ENCODE measurements at places on chromosomes 6 and 20. TPM values are rescaled to one million over a fixed set of nuclear protein-coding genes. Genes with fewer than 3 reads are reported as not detected.

The RUNX2 gene
- total RNA-seq = 34.9 TPM

The MAK gene
- total RNA-seq = 0.87 TPM

The OXT gene
- total RNA-seq = not detected

The PKIB gene
- total RNA-seq = 0.52 TPM

The ZNF165 gene
- total RNA-seq = 3.7 TPM

The SF3B5 gene
- 171 TPM for total RNA-seq

- no peak for DNase-seq
These were observed 635.0 kb downstream of the QKI start for GRCh38 chr6:164049517-164049988.

DNA sequence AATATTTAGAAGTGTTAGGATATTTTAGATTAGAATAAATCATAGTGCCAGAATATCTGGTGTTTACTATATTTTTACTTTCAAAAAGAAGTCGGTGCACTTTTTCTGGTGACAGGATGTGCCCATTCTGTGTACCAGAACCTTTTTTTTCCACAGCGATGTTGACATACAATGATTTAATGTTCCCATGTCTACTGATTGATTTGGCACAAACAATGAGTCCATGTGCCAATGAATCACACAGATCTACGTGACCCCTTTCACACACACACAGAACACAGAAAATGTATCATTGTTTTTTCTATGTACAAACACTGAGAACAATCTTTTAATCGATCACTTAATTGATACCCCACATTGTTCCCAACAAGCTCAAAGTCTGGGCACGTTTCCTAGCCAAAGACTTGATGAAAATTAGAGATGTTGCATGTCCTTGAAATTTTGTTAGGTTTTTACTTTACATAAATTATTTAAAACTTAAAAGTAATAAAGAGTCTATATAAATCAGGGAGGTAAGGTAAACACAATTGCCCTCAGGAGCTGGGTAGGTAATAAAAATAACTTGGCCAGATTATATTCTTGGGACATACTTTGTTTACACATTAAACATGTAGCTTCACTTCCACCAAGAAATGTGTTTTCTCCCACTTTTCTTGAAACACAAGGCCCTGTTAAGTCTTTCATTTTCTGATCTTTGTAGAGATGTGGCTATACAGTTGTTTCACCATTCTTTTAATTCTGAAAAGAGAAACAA is 36.4 kb upstream of the SOX4 start:
- no peak for DNase-seq

DNA sequence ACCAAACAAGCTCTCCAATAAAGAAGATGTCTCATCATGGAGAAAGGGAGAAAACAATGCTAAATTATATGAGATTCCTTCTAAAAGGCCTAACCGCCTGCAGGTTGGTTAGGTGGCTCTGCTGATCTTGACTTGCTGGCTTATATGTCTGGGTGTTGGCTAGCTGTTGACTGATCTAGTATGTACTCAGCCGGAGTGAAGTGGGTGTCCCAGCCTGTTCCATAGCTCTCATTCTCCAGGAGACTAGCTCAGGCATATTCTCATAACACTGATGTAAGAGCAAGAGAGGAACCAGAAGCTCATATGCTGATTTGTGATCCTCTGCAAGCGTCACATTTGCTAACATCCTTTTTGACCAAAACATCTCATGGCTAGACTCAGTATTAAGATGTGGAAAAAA is 473.0 kb downstream of the BMP2 start:
- DNase-seq = no peak

GRCh38 chr20:31523361-31524283 is 9.4 kb downstream of the HM13 start:
- DNase-seq = no peak

DNA sequence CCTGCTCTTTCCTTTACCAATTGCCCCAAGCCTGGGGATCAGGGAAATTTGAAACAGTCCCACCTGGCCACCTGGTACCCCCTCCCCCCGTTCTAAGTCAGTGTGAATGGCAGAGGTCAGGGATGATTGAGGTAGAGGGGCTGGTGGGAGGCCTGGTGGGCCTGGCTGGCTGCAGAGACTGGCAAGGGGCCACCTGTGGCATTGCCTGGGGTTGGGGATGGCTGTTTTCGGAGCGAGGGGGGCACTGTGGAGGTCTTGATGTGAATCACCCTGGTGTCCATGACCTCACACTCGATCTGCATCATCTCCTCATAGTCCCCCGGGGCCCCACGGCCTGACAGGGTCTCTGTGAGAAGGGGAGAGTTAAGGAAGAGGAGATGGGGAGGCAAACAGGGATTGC is 6.5 kb upstream of the TNXB start:
- no peak for DNase-seq
